ENCODE measurements at places on chromosomes 7 and 10.

- DNase-seq: no peak
These were observed 22.9 kb upstream of the DUSP5 start for GRCh38 chr10:110474826-110475225.

- DNase-seq: no peak
These were observed 3.8 kb downstream of the LDB3 start for GRCh38 chr10:86671985-86672710.

DNA sequence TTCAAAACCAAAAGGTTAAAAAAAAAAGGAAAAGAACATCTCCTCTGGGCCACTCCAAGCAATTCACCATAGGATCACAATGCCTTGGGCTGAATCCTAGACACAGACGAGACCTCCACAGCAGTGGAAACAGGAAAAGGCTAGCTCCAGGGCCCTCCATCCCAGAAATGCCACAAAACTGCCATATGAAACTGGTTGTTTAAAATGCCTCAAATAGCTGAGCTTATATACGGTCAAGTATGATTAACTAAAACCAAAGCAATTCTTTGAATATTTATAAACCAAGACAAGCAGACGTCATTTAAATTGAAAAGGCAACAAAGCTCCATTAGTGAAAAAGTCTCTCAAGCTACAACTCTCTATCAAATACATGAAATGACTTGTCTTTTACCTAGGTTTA lies 63.1 kb downstream of the DOCK4 start:
- DNase-seq: no peak

DNA sequence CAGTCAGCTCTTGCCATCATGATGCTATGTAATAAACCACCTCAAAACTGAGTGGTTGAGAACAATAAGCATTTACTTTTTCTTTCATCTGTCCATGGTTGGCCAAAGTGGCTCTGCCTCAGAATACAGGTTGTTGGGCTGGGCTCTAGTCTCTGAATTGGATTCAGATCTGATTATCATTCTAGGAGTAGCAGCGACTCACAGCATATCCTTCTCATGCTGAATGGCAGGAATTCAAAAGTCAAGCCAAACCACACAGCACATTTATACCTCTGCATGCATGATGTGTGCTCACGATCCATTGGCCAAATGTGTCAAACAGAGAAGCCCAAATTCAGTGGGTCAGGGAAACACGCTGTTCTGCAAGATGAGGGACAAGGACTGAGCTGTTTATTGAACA lies 13.6 kb upstream of the GALNT11 start:
- no peak for DNase-seq

DNA sequence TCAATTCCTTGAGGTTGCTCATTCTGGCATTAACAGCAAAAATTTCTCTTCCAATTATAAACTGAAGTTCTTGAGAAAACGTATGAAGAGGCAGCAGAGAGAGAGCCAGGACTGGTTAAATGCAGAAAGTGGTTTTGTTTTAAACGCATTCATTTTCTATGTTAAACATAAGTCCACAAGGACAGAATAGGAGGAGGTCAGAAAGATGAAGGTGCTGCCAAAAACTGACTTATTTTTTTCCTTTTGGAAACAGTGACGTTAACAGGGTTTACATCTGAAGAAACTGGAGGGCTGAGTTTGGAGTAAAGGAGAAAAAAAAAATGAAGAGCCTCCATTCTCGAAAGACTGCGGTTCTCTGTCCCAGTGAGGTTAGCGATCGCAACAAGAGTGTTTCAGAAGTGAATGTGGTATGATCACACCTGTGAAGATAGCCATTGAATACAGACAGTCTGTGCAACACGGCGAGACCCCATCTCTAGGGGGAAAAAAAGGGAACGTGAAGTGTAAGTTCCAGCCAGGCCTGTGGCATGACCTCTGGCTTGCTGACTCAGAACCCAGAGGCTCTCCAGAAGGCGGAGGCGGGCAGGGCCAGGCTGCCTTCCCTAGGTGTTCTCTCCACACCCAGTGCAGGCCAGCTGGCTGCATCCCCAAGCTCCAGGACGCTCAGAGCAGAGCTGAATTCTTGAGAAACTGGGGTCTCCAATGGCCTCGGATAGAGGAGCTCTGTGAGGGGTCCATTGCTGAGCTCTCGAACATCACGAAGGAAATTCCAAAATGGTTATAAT lies 84.0 kb downstream of the CHST15 start:
- no peak for DNase-seq

DNA sequence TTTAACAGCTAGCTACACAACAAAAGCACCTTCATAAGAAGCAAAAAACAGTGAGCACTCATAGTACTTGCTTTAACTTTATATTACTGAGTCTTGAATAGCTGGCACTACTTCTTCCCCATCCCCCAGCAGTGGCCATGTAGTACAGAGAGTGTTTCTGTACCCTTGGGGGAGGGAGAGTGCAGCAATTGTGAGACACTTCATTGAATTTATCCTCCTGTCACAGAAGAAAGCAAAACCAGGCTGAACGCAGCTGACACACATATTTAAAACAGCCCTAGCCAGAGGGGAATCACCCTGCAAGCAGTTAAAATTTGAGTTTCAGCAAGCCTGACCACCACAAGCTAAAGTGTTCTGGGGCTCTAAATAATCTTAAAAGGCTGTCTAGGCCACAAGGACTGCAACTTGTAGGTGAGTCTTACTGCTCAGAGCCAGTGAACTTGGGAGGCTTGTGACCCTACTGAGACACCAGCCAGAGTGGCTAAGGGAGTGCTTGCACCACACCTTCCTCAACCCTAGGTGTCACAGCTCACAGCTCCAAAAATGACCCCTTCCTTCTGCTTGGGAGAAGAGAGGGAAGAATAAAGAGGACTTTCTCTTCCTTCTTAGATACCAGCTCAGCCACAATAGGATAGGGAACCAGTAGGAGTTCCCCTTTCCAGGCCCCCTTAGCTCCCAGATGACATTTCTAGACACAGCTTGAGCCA lies 97.7 kb upstream of the MEOX2 start:
- no peak for DNase-seq

- no peak for DNase-seq
These were observed 28.0 kb downstream of the GLCCI1 start for GRCh38 chr7:7996568-7996967.

DNA sequence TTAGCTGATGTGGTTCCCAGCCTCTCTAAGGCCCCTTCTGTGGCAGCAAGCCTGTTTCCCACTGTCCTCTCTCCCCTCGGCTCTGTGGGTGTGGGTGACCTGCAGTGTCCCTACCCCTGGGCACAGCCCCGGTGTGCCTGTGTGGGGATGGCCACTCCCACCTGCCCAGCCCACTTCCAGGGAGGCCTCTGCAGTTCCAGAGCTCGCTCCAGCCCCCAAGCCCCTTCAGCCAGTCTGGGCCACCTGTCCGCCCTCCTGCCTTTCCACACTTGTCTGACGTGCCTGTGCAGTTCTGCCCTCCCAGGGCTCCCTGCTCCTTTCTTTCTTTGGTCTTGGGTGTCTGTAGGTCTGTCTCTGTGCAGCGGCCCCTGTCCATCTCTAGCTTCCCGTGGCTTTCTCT lies 127.0 kb upstream of the PPIF start:
- DNase-seq: no peak

GRCh38 chr7:159239028-159239427 lies 94.4 kb upstream of the VIPR2 start:
- DNase-seq: no peak

- no peak for DNase-seq
These were observed 383.4 kb upstream of the ADARB2 start for GRCh38 chr10:2120746-2121145.

DNA sequence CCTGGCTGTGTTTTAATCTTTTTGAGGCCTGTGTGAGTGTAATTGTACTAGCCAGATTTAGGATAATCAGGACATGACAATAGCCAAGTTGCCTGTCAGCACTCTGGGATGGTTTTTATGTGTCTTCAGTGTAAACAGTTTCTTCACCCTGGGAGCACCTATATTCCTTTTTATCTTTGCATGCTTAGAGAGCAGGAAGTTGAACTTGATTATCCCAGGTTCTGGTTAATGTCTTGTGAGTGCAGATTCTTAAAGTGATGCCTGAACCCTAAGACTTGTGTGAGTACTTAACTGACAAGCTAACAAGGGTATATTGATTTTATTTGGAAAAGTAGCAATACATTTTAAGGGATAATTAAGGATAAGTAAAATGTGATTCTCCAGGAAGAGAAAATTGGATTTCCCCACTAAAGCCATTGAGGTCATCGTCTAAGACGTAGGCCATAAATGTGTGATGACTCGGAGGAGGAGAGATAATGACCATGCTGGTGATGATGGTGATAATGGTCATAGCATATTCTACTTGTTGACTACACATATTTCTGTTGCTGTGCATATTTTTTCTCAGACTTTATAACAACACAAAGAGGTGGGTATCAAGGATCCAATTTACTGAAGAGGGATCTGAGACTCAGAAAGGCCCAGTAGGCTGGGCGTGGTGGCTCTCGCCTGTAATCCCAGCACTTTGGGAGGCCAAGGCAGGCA lies 234.7 kb downstream of the CAMK1D start:
- no peak for DNase-seq

DNA sequence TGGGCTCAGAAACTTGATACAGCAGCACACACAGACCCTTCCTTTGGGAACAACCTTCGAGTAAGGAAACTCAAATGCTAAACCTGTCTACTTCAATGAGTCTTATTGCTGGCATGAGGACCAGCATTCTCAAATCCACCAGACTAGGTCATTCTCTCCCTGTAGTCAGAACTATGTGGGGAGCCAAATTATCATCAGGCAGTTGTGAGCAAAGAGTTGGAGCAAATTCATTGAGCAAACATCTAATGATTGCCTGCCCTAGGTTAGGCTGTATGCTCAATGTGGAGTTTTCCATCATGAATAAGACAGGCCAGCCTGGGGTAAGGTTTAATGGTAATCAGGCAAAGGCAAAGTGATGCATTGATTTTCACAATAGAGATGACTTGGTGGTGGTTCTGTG lies 3.6 kb downstream of the EPDR1 start:
- no peak for DNase-seq

DNA sequence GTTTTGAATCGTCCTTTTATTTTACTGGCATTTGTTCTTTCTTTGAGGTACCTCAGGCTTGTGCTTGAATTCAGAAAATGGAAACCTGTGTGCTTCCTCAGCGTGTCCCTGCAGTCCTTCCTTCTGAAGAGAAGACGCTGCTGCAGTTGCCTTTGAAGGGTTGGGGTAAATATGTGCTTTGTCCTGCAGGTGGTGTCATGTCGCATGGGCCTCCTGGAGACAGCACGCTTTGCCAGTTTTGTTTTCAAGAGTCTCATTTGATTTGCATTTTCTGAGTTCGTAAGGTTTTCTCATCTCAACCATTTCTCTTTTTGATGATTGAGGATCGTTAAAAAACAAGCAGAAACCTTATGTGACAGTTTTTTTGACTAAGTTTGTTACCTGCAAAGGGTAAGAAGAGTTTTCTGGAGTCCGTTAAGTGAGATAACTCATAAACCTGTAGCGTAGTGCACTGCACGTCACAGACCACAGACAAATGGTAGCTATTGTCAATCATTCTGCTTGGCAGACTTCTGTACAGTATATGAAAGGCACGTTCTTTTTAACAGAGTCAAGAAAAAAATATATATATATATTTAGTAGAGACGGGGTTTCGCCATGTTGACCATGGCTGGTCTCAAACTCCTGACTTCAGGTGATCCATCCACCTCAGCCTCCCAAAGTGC lies 57.0 kb downstream of the CDC123 start:
- peak; percentile 60 for DNase-seq

- no peak for DNase-seq
These were observed 152.1 kb downstream of the ADAM12 start for GRCh38 chr10:126235979-126236851.

DNA sequence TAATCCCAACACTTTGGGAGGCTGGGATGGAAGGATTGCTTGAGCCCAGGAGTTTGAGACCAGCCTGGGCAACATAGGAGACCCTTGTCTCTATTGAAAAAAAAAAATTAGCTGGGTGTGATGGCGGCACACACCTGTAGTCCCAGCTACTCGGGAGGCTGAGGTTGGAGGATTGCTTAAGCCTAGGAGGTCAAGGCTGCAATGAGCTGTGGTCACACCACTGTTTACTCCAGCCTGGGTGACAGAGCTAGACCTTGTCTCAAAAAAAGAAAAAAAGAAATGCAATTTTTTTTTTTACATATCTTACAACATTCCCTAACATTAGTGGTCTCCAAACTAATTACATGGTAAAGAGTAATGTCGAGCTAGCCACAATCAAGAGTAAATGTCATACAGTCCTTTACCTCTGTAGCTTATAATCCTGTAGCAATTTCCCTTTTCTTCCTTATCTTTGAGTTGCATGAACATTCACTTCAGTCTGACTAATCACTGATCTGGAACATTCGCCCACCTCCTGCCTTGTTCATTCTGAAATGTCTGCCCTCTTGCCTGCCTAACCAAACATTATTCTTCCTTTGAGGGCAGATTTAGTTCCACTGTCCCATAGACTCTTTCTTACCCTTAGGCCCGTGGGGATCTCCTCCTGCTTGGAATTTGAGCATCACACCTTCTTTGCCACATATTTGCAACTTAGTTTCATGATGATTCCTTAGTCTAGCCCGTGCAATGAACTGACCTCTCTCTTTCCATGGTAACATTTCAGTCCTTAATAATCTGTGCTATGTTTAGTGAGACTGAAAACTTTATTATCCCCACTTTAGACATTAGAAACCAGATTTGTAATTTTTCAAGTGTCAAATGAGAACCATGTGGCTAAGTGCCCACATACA lies 4.8 kb upstream of the VCL start:
- DNase-seq: peak; percentile 80

- no peak for DNase-seq
These were observed 12.9 kb upstream of the SORBS1 start for GRCh38 chr10:95573964-95574604.

GRCh38 chr10:102476466-102477141 lies 25.3 kb upstream of the C10orf95 start:
- DNase-seq: no peak

- no peak for DNase-seq
These were observed 8.8 kb downstream of the OGDH start for GRCh38 chr7:44615149-44615611.

DNA sequence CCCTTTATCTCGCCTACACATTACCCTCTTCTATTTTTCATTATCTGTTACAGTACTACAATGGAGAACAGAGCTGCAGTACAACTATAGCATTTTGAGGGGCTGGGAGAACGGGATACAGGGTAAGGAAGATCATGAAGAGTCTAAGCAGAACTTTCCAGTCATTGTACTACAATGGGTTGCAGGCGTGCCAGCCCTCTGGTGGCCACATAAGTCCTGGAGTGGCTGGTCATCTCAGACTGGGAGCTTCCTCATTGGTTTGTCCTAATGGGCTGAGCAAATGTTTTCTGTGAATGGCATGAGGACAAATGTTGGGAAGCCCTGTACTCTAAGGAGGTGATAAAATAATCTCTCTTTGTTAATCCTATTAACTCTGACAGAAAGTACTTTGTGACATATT lies 33.0 kb downstream of the TMEM106B start:
- DNase-seq: peak; percentile 20

DNA sequence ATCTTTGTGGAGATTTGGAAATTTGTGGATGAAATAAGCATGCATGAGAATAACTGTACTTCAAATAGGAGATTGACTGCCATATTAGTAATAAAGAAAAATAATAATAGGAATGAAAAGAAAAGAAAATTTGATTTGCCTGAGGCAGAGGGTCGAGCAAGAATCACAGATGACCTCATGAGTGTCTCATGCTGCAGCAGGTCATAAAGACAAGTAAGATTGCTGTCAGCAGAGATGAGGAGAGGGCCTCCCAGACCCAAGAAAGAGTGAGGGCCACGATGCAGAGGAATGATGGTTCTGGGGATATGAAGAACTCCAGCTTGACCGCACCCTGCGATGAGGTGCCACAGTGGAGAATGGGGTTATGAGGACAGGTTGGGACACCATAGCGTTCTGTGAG lies 39.2 kb downstream of the TOMM7 start:
- no peak for DNase-seq

- DNase-seq: peak; percentile 95
These were observed 35.5 kb downstream of the ICA1 start for GRCh38 chr7:8226501-8226900.

Data from hematopoietic multipotent progenitor cell treated with erythropoietin and hydrocortisone succinate and interleukin-3 and kit ligand, for 8 days (in vitro differentiated cells).